ENCODE measurements at places on chromosomes 1 and 21.

GRCh38 chr1:43651902-43652301 is 2.0 kb downstream of the KDM4A start:
- no peak for DNase-seq

DNA sequence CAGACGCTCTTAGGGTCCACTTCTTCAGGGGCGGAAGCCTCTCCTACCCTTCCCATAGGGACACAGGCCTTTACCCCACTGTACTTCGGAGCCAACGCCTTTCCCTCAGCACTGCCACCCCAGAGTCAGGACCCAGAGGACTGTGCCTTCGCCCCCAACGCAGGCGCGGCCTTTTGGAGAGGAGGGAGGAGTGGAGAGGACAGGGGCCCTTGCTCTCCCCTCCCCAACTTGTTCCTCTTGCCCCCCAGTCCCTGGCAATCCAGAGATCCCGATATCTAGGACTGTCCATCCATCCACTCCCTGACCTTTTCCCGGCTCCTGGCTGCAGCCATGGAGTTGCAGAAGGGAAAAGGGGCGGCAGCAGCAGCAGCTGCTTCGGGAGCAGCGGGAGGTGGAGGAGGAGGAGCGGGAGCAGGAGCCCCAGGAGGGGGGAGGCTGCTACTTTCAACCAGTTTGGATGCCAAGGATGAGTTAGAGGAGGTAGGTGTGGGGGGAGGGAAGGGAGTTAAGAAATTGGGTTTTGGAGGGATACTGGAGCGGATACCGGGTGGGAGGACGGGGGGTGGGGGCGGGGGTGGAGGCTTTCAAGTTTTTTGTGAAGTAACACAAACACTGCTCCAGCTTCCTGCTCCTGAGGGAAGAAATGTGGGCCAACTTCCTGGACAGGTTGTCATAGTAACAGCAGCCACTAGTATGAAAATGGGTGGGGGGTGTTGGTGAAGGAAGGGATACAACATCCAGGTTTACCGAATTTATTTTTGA is 636 bp downstream of the INTS3 start:
- DNase-seq, result peak; percentile 32

DNA sequence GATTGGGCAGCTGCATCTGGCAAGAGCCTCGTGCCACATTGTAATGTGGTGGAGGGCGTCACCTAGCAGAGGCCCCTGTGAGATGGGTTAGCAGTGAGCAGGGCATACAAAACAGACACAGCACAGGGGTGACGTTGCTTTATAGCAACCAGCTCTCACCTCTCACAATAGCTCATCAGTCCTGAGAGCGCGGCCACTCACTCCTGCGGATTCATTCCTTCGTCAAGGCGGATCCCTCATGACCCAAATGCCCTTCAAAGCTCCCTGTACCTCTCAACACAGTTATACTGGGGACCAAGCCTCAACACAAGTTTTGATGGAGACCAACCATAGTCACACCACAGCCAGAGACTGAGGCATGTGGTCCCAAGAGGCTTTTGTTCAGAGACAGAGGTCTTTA is 22.9 kb downstream of the SLC37A1 start:
- DNase-seq, result no peak

DNA sequence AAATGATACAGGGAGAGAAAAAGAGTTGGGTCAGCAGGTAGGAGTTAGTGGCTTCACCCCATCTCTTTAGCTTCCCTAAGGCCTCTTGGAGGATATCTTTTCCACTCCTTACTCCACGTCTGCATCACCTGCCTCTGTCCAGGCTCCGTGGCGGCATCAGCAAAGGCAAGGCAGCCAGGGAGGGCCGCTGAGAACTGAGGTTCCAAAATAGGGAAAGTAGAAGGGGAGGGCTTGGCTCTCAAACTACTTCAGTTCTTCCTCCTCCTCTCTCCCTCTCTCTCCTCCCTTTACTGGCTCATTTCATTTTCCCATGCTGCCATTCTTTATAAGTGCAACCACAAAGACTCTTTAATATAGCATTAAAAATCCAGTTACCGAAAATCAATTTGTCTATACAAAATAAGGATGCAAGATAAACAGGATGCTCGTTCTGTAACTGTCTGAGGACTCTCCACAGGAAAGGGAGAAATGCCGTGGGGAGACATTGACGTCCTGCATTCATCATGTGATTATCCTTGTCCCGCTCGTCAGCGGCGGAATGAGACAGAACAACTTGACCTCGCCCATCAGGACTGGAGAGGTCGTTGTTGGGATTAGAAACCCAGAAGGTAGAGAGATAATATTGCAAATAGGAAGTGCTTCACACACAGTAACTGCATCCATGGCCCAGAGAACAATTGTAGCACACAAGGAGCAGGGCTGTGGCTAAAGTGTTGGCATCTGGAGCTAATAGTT is 3.1 kb upstream of the MT1HL1 start:
- no peak for DNase-seq

DNA sequence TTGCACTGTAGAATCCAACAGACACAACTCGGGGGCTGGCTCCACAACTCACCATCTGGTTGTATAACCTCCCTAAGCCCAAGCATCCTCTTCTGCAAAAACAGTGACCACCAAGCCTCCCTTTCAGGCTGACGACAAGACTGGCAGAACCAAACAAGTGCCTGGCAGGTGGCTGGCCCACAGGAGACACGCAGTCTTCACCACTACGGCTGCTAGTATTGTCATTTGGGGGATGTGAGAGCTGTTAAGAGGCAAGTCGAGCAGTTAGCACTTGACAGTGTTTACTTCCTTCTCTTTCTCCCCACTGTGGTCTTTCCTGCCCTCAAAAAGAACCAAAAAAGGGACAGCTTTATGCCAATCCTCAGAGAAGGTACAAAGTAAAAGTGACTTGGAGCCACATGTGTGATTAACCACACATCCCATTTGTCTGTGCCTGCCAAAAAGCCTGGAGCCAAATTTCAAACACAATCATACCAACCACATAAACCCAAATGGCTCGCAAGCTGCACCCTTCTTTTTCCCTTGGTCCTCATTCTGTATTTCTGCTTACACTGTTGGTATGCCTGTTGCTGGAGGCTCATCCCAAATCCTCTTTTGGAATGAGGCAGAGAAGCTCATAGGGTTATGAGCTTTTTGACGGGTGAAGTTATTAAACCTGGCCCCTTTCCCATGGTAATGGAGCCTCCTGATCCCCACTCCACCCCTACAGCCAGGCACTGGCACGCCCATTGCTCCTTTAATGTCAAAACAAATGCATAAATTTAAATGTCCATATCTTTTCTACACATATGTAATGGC is 94.1 kb downstream of the TGFBR3 start:
- DNase-seq, result no peak

GRCh38 chr1:92953491-92953890 is 7.8 kb downstream of the DIPK1A start:
- no peak for DNase-seq

DNA sequence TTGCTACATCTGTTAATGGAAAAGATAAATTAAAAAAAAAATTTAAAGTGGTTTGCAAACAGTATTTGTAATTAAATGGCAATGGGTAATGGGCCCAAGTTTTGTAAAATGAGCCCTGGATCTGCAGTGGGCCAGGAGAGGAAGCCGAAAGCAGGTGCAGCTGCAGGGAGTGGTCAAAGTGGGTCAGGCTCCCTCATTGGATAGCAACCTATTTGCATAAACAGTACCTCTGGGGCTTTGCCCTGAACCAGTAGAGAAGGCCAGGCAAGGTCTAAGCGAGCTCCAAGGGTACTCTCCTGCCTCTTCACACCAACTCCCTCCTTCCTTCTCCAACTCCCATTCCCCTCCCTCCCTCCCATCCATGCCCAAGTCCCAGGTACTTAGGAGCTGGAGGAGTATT is 138.9 kb downstream of the HMGB4 start:
- DNase-seq, result no peak

DNA sequence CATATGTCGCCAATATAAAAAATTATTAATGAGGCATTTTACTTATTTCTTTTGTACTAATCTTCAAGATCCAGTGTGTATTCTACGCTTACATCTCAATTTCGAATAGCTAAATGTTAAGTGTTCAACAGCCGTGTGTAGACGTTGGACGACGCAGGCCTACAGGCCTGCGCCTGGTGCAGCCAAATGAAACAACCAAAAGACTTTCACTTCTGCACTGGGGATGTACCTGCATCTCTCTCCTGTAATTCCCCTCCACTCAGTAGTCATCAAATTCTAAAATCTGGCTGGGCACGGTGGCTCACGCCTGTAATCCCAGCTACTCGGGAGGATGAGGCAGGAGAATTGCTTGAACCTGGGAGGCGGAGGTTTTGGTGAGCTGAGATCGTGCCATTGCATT is 76.8 kb upstream of the HNRNPU start:
- DNase-seq, result no peak

DNA sequence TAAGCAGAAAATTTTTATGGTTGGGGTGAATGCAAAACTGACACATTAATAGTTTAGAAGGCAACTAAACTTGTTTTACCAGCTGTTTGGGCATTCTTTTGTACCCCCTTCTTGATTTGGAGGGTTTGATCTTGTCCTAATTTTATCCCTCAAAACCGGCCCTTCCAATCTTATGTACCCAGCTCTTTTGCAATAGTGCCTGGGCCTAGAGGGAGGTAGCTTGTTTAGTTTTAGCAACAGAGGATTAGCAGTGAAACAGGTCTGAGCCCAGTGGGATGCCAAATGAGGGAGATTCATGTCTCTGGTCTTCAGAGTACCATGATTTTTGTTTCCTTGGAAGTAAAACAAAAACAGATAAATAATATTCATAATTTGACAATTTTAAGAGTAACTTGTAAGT is 45.1 kb downstream of the CRP start:
- DNase-seq, result no peak

GRCh38 chr1:58108783-58109182 is 437.7 kb downstream of the OMA1 start:
- DNase-seq, result no peak

DNA sequence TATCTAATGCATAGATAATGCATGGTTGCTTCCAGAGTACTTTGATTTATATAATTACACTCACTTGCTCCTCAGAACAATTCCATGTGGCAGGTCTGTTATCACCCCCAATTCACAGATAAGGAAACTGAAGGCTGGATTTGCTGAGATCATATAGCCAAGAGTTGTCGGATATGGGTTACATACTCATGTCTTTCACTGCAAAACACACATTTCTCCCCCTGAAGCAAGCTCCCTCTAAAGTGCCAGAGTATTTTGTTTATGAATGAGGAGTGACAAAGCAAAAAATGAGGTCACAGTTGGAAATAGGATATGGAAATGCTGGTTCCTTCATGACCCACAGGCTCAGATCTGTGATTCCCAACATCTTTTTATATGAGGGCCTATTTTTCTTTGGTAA is 134.2 kb downstream of the ROR1 start:
- no peak for DNase-seq

DNA sequence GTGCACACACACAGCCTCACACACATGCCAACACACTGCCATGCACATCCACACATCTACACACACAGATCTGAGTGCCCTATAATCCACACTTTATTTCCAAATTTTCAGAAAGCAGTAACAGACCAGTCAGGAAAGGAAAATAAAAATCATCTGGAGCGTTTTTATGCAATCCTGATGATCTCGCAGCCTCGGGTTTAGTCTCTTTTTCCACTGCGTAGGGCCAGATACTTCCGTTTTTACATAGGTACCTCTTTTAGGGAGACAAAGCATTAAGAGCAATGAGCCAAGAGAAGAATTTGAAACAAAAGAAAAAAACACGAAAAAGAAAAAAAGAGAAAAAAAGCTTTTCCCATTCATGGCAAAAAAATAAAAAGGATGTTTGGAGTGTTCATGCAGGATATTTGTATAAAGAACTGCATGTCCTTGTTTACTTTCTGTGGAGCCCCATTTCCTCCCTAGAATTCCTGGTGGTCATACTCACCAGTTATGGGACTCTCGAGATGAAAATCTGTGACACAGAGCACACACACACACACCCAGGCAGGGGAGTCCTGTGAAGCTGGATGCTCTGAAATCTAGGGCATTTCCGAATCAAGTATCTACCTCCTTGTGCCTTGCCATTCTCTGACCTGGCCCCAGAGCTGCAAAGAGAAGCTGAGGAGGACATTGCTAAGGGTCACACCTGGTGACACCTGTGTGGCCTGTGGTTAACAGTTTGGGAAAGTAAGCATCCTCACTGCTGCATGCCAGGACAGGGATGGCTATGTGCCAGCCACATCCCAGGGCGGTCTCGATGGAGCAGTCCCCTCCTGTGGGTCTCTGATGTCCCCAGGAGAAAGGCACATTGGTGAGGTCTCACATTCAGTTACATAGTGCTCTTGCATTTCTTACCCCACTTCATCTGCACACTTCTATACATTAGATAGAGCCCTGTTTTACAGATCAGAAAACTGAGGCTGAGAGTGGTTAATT is 83.6 kb downstream of the RUNX1 start:
- no peak for DNase-seq

- no peak for DNase-seq
Observed at GRCh38 chr1:84775535-84775920, 85.3 kb upstream of the SSX2IP start.

DNA sequence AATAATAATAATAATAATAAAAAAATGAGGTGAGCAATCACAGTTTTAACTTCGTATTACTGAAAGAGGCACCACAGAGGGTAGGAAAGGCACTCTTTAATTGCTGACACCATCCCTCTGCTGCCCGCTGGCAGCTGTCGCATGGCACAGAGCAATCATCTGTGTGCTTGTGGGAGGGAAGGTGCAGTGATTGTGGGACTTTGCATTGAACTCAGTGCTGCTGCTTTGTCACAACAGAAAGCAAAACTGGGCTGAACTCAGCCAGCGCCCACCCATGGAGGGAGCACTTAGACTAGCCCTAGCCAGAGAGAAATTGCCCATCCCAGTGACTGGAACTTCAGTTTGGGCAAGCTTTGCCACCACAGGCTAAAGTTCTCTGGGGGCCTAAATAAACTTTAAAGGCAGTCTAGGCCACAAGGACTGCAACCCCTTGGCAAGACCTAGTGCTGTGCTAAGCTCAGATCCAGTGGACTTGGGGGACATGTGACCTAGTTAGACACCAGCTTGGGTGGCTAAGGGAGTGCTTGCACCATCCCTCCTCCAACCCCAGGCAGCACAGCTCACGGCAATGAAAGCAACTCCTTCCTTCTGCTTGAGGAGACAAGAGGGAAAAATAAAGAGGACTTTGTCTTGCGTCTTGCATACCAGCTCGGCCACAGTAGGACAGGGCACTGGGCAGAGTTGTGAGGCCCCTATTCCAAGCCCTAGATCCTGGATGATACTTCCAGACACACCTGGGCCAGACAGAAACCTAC is 59.3 kb downstream of the WDR4 start:
- no peak for DNase-seq

Measured in DMS 273 treated with DMSO at 0.1 percent for 48 hours (cell line).